HuH-7 (cell line): ENCODE measurements at places on chromosomes 11 and 22.
A peak's percentile ranks its signal among the peaks of the same experiment; 100 is the strongest.

DNA sequence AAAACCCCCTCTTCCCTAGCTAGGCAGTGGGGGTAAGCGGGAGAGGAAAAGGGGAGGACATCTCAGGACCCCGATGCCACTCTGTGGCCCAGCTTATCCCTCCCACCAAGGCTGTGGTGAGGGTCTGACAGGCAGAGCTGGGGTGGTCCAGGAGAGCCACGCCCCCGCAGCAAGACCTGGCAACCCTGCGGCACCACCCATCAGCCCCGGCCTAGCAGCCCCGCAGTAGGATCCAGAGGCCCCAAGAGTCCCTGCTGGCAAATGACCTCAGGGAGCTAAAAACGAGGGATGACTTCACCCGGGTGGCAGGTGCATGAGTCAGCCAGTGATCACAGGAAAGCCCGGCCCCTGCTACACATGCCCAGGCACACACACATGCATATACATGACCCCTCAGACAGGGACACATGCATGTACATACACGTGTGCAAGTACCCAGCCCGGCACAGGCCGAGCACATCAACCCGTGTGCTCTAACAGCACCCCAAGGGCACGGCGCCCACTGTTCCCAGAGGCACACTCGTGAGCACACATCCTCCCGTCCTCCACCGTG lies 32.3 kb downstream of the ARVCF start:
- no peak for DNase-seq

- no peak for DNase-seq
Measured at GRCh38 chr11:1963864-1964263, 16.7 kb downstream of the MRPL23 start.

GRCh38 chr11:57213342-57214097 lies 23.5 kb downstream of the APLNR start:
- DNase-seq: no peak

GRCh38 chr11:76185931-76186401 lies 20.3 kb downstream of the WNT11 start:
- DNase-seq: no peak

GRCh38 chr11:8767466-8768142 lies 85.0 kb downstream of the RPL27A start:
- no peak for DNase-seq

DNA sequence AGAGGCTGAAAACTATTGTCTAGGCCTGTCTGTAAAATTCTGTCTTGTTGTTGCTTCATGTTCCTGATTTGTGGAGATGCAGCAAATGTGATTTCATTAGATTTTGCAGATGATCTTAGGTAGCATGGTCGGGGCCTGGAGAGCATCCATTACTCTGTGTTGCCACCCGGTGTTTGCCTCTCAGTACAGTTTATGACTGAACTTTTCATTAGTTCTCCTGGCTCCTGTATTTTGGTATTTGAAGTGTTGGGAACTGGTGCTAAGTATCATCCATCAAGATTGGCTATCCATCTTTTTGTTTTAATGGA lies 7.7 kb downstream of the YWHAH start:
- no peak for DNase-seq

DNA sequence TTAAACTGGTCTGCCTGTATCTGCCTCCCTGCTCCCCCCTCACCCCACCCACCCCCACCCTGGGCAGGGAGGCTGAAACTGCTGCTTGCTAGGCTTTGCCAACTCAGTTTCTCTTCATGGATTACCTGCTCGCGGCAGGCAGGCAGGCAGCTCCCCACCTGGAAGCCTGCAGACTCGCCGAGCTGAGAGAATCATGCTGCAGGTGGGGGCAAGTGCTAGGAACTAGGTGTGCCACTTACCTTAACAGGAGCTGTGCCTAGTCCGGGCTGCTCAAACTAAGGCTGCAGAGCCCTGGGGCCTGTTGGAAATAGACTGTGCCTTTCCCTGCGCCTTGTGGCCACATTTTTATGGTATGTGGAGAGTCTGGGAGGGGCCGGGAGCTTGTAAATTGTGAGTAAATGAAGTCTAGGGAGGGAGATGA lies 30.3 kb downstream of the MARK2 start:
- DNase-seq: no peak

GRCh38 chr11:32297611-32298011 lies 137.7 kb downstream of the WT1 start:
- DNase-seq: no peak

DNA sequence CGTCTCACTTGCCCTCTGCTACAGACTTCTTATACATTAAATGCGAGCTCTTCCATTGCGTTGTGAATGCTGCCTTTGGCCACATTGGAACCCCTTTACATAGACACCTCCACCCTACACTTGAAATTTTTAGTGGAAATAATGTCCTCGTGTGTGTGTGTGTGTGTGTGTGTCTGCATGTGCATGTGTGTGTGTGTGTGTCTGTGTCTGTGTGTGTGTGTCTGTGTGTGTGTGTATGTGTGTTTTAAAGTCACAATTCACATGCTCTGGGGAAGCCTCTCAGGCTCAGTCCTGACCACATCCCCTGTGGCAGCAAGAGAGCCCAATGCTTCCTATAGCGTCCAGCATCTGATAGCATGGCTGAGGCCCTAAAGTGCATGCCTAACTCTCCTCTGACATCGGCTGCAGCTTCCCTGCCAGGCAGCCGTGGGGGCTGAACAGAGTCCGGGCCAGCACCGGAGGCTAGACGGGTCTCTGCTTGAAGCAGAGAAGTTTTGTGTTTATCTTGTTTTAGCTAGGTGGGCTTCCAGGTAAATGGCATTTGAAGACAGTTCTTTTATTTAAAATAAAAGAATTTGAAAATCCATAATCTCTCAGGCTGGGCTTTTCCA lies 64.5 kb upstream of the EMID1 start:
- DNase-seq: no peak

- no peak for DNase-seq
Measured at GRCh38 chr11:46149342-46149741, 28.1 kb upstream of the PHF21A start.

DNA sequence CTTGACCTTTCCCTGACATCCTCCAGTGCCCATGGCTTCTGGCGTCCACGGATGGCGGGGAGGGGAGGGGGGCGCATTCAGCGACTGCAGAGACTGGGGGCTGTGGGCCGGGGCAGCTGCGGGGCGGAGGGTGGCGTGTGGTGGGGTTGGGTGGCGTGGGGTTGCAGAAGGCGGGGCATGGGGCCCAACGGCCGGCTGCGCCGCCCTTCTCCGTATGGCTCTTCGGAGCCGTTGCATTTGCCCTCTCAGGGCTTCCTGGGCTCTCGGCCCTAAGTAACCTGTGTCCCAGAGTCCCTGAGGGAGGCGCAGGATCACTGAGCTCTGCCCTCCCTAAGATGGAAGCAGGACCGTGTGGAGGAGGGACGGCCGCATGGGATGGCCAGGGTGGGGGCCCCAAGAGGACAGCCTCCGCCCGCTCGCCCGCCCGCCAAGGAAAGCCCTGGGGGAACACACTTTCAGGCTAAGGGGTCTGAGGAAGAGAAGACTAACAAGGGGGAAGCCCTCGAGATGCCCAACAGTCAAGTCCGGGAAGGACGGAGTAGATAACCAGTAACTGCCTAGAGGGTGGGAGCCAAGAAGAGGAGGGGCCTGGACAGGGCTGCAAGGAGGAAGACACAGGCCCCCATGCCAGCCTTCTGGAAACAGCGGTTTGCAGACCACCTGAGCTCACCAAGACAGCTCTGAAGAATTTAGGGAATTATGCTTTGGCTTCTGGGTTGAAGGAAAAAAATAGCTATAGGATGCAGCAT lies 9.2 kb upstream of the AIFM3 start:
- DNase-seq: peak; percentile 39

DNA sequence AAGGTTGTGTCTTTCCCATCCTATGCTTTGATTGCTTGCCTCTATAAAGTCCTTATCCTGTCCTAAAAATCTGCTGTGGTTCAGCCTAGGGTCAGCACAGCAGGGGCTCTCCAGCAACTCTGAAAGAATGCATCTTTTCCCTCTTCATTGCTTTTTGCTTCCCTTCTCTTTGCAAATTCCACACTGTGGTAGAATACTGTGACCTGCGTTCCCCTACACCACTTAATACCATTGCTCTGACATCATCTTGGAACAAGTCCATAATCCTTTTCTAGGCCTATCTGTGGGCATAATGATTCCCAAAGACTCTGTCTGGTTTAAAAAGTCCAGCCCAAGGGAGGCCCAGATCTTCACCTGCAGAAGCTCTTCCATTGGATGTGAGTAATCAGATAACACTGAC lies 177.7 kb downstream of the NAV2 start:
- no peak for DNase-seq

GRCh38 chr11:111541254-111542061 lies 938 bp downstream of the LAYN start:
- DNase-seq: no peak

- DNase-seq: no peak
Measured at GRCh38 chr11:48051217-48051830, 71.0 kb downstream of the PTPRJ start.

GRCh38 chr11:81941998-81942397 lies 791.7 kb downstream of the FAM181B start:
- no peak for DNase-seq

- DNase-seq: no peak
Measured at GRCh38 chr22:43300891-43301676, 42.1 kb downstream of the SCUBE1 start.

- DNase-seq: no peak
Measured at GRCh38 chr11:72411623-72412419, 22.5 kb downstream of the CLPB start.

GRCh38 chr11:111838054-111838453 lies 33.3 kb downstream of the ALG9 start:
- no peak for DNase-seq

- DNase-seq: no peak
Measured at GRCh38 chr11:70230840-70231710, 28.0 kb downstream of the FADD start.

DNA sequence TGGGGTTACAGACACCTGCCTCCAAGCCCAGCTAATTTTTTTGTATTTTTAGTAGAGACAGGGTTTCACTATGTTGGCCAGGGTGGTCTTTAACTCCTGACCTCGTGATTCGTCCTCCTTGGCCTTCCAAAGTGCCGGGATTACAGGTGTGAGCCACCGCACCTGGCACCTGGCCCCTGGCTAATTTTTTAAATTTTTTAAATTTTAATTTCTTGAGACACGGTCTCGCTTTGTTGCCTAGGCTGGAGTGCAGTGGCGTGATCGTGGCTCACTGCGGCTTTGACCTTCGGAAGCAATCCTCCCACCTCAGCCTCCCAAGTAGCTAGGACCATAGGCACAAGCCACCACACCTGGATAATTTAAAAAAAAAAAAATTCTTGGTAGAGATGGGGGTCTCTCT lies 14.6 kb downstream of the PPP6R2 start:
- no peak for DNase-seq

DNA sequence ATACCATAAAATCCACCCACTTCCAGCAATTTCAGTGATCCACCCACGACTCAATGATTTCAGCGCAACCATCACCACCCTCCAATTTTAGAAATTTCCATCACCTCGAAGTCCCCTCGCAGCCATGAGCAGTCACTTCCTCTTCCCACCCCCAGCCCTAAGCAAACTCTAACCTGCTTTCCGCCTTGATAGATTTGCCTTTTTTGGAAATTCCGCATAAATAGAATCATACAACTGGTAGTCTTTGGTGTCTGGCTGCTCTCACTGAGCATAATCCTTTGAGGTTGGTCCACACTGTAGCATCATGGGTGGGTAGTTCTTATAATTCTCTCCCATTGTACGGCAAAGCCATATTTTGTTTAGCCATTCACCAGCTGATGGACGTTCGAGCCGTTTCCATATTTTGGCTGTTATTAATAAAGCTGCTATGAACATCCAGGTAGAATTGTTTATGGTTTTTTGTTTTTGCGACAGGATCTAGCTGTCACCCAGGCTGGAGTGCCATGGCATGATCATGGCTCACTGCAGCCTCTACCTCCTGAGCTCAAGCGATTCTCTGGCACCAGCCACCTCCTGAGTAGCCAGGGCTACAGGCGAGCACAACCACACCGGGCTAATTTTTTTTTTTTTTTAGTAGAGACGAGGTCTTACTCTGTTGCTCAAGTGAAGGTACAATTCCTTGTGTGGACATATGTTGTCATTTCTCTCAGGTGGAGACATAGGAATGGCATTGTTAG lies 16.0 kb downstream of the PIM3 start:
- no peak for DNase-seq

DNA sequence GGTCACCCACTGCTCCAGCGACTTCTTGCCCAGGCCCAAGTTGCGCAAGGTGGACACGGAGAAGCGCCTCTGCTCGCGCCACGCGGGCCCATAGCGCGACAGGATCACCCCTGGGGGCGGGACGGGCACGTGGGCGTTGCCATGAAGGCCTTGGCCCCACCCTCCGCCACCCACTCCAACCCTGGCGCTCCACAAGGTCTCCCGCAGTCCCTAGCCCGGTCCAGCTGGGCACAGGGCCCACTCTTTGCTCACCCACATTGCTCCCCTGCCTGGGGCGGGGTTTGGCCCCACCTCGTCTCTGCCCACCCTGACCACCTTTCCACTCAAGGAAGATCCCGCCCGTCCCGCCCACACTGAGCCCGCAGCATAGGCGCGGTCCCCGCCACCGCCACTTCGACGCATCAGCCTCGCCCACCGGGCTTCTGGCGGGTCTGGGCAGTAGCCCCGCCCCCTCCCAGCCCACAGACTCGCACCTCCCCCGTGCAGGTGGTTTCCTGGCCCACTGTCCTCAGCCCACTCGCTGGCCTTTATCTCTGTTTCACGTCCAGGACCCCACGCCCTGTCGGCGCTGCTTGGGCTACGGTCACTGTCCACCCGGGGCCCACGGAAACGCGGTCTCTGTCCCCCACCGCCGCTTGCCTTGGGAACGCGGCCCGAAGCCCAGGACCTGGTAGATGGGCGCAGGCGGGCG lies 12.3 kb upstream of the CYP2D6 start:
- no peak for DNase-seq

GRCh38 chr22:40302149-40302548 lies 44.2 kb upstream of the ADSL start:
- no peak for DNase-seq

DNA sequence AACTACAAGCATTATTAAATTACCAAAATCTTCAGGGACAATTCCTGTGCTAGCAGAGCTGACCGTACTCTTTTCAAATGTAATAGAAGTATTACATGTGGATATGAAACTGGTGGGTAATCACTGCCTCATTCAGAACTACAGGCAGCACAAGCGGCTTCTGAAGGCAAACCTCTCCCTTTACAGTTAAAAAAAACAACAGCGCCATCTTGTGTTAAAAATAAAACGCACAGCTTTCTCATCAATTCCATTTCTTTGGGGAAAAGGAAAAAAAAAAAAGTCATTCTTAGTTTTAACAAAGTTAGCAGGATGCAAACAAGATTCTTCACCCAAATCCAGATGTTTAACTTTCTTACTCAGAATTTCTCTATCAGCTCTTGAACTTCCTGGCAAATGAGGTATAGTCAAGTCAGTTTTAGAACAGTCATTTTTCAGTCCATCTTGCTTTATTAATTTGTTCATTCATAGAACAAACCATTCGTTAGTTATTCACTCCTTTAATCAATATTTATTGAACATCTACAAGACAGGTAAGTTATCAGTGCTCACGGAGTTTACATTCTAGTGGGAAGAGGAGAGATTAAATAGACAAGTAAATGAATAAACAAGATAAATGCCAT lies 331.8 kb upstream of the MPPED2 start:
- peak; percentile 7 for DNase-seq
